ENCODE measurements at places on chromosomes 6 and 20.

- DNase-seq, result no peak
Observed at GRCh38 chr6:25524542-25524941, 127.5 kb upstream of the SCGN start.

- DNase-seq, result no peak
Observed at GRCh38 chr6:13445005-13445743, 42.2 kb downstream of the GFOD1 start.

DNA sequence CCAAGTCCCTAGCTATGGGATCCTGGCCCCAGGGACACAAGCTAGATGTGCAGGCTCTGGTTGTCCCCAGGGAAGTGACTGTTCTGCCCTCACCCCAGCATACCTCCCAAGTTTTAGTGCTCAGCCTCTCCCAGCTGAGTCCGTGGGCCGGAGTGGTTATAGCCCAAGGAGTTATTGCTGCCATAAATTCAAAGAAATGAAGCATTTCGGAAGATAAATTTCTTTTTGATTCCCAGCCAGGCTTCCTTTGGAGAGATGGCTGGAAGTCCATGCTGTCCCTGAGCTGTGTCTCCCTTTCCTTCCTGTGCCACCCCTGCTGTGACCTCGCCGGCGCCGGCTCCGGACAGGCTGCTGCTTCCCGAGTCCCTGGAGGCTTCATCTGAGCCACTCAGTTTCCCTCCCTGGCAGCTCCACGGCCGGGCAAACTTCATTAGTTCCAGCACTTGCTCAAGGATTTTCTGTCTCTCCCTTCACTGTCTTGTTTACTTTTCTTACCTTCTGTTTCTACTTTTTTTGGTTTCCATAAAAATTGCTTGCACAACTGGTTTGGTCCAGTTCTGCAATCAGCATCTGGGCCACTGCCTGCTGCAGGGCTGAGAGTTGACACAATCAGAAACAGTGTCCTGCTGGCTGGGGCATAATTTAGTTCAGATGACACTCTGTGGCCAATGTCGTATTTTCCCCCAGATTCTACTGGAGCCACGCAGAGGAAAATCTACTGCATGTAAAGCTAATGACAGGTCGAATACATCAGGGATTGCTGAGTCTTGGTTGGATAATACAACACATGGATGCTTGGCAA lies 225.5 kb downstream of the SYNDIG1 start:
- no peak for DNase-seq

DNA sequence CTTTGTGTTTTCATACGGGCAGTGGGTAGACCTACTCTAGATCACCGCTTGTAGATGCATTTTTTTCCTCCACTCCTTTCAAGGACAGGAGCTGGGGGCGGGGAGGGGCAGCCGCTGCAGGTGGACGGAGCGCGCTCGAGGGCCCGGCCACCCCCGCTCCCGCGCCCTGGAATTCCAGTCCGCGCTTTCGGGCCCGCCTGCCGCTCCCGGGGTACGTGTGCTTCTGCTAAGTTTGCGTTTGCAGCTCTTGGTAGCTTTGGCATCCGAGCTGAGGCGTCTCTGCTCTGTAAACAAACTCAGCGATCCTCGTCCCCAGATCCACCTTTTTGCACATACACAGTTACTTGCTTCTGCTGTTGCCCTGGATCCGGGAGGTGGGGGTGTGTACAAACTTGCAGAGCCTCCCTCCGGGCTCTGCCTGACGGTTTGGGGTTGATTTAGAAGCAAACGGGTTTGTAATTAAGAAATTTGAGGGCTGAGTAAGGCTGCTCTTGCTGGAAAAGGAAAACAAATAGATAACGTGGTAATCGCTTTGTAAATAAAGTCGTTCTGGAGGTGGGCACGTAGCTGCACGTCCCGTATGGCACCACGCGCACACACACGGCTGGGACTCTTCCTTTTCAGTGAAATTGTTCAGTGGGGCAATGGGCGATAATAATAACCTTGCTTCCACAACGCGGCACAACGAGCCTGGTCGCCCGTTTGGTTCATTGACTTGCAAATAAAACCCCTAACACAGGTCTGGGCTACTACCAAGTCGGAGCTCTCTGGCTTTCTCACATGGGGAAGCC lies 973 bp upstream of the CITED2 start:
- DNase-seq, result peak; percentile 93

DNA sequence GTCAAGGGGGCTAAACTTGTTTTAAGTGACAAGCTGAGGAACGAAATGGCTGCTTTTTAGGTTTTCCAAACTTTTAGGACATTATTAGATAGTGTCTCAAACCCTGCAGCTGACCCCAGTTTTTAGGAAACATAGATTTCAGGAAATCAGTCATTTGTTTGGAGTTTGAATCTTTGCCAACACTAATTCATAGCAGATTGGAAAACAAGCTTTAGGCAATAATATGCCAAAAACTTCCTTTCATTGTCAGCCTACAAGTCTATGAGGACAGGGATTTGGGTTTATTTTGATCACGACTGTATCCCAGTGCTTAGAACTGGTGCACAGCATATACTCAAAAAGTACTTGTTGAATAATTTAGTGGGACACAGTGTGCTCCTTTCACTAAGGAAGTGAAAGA lies 123.2 kb downstream of the TINAG start:
- no peak for DNase-seq

DNA sequence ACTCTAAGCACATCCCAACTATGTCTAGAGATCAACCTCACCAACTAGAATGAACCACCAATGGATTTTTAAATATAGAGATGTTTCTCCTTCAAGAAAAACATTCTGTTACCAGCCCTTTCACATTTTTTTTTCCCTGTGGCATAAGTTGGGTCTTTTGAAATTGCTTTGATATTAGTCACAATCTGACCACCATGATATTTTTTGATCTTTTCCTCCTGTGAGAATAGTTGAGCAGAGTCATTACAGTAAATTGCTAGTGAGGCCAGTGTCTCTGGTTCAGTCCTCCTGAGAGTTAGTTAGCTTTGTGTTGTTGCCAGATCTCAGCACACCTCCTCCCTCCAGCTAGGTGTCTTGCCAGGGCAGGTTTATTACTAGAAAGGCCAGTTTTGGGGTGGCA lies 79.7 kb upstream of the MYLIP start:
- no peak for DNase-seq

- DNase-seq, result no peak
Observed at GRCh38 chr6:34468378-34468892, 2.6 kb downstream of the PACSIN1 start.

DNA sequence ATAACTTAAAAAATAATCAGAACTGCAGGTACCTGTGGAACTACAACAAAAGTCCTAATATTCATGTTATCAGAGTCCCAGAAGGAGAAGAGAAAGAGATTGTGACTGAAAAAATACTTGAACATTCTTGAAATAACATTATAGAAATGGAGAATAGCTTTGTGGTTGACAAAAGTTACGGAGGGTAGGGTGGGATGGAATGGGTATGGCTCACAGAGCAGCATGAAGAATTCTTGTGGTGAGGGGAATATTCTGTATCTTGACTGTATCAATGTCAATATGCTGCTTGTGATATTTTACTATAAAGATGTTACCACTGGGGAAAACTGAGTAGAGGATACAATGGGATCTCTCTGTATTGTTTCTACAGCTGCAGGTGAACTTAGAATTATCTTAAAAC lies 122.5 kb downstream of the DST start:
- DNase-seq, result no peak

DNA sequence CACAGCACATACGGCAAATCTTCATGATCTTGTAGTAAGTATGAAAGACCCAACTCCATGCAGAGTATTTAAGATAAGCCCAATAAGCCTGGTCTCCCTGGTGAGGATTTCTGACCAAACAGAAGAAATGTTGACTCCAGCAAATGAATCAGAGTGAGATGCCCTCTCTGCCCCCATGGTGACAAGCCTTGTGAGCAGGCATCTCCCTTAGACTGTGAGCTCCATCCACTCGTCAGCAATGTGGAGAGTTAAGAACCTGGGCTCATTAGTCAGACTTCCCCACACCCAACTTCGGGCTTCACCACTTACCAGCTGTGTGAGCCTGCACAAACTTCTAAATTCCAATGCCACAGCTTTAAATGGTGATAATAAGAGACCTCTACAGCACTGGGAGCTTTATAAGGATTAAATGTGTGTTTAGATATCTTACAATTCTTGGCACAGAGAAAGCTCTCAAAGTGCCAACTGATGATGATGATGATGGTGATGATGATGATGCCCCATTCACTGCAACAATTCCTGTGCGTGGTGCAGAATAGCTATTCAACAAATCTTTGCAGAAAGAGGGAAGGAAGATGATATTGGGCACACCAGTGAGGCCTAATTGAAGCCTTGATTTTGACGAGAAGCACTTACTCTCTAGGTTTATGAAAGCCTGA lies 253.4 kb upstream of the TAB2 start:
- DNase-seq, result no peak

GRCh38 chr6:137165375-137166246 lies 7.8 kb downstream of the IL22RA2 start:
- no peak for DNase-seq

DNA sequence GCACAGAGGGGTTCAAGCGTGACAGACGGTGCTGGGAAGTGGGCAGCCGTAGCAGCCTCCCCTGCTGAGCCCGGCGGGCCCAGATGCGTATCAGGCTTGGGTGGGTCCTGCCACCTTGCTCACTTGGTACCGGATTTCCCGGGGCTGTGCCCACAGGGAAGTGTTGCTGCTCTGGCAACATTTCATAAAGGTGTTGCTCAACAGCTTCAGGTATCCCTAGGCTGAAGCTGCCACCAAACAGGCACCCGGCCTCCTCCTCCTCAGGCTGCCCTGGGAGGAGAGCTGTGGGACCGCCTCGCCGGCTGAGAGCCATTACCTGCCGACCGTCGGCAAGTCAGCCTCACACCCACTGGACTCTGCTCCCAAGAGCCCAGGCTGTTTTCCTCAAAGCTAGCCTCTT lies 11.5 kb downstream of the PSMG4 start:
- DNase-seq, result no peak

GRCh38 chr20:17443131-17443858 lies 87.9 kb downstream of the BFSP1 start:
- DNase-seq, result no peak

- DNase-seq, result peak; percentile 47
Observed at GRCh38 chr20:54103067-54103761, 32.8 kb upstream of the BCAS1 start.

DNA sequence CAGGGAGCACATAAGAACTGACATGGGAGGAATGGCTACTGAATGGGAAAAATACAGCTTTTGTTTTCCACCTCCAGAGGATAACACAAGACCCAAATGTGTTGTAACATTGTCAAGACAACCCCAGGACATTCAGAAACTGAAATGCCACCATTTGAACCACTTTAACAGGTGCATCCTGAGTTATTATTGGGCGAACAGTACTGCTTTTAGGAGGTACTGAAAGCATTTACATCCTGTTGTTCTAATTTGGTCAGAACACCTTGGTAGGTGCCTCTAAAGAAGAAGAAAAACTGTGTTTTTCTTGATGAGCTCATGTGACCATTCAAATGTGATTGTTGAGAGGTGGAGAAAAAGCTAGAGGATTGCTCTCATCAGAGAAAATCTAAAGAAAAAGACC lies 6.4 kb upstream of the TXNDC5 start:
- DNase-seq, result no peak

Measured in neuronal stem cell (in vitro differentiated cells).